ENCODE measurements at places on chromosomes 2 and 18.

GRCh38 chr2:193199322-193199721 is 1004.6 kb upstream of the TMEFF2 start:
- DNase-seq, result no peak

DNA sequence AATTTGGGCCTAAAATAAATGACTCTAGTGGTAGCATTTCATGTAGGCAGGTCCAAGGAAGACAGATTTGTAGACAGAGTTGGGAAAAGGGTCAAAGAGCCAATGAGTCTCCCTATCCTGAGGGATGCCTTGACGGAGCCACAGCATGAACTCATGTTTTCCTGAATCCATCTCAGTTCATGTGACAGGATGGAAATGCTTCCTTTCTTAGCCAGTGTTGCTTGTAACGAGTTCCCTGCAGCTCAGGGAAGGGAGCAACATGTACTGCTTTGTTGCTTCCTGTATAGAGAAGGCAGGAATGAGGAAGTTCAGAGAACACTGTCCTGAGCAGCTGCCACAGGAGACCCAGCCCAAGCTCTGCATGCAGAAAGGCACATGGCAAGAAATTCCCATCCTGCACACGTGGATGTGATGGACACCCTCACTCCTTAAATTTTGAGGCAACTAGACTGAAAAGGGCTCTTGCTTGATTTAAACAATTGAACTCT is 27.9 kb downstream of the TMEM17 start:
- no peak for DNase-seq

- no peak for DNase-seq
Measured at GRCh38 chr18:67151366-67151765, 365.2 kb downstream of the DSEL start.

DNA sequence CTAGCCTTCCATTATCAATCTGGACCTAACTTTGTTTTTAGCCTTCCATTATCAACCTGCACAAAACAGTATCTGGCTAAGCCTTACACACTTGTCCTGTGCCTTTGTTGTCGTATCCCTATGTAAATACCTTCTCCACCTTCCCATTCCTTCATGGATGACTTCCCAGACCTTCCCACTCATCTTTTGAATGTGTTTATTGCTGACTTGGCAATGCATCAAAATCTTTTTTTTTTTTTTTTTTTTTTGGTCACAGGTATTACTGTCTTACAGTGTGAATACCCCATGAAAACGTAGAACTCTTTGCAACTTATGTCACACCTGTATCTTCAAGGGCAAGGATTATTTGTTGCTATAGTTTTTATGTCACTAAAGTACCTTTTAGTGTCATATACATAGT is 25.7 kb downstream of the RPE start:
- DNase-seq, result no peak

GRCh38 chr2:149579972-149580882 is 7.3 kb downstream of the MMADHC start:
- no peak for DNase-seq

DNA sequence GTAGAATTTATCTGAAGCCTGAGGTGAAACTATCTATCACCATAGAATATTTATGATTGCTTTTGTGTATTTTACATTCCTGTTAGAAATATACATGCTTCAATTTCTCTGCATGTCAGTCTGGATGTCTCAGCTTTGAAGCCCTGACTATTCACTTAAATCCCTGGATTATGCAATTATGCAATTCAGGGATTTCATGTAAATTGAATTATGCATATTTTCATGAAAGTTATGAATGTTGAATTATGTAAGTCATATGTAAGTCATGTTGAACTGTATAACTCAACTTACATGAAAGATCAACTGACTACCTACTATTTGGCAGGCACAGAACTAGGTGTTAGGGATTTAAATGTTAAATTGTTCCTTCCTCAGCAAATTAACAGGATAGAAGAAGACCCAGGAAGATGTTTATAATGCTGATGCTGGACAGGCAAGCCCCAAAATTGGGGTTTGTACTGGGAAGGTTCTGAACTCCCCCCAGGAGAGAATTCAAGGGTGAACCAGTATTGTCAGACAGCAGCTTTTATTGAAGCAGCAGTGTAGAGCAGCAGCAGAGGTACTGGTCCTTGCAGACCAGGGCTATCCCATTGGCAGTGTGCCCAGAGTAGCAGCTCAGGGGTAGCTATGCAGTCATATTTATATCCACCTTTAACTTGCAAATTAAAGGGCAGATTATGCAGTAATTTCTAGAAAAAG is 236.5 kb downstream of the ZNF804A start:
- DNase-seq, result no peak

DNA sequence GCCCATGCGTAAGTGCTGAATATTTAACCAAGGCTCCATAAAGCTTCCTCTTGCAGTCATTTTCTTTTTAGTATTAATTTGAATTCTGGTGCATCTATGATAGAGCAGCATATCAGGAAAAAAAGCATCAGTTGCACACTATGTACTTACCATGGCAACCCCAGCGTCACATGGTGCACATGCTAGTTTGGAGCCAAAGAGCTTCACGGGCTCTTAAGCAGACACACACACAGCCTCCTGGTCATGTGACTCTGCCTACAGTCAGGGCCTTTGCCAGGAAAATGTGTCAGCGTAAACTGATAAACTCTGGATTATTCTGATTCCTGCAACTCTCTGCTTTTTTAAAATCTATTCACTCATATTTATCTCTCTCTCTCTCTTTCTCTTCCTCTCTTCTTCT is 30.2 kb downstream of the NYAP2 start:
- DNase-seq, result no peak

- no peak for DNase-seq
Measured at GRCh38 chr2:200461846-200462710, 47.8 kb downstream of the KCTD18 start.

GRCh38 chr2:28545590-28546200 is 49.8 kb downstream of the PLB1 start:
- no peak for DNase-seq

DNA sequence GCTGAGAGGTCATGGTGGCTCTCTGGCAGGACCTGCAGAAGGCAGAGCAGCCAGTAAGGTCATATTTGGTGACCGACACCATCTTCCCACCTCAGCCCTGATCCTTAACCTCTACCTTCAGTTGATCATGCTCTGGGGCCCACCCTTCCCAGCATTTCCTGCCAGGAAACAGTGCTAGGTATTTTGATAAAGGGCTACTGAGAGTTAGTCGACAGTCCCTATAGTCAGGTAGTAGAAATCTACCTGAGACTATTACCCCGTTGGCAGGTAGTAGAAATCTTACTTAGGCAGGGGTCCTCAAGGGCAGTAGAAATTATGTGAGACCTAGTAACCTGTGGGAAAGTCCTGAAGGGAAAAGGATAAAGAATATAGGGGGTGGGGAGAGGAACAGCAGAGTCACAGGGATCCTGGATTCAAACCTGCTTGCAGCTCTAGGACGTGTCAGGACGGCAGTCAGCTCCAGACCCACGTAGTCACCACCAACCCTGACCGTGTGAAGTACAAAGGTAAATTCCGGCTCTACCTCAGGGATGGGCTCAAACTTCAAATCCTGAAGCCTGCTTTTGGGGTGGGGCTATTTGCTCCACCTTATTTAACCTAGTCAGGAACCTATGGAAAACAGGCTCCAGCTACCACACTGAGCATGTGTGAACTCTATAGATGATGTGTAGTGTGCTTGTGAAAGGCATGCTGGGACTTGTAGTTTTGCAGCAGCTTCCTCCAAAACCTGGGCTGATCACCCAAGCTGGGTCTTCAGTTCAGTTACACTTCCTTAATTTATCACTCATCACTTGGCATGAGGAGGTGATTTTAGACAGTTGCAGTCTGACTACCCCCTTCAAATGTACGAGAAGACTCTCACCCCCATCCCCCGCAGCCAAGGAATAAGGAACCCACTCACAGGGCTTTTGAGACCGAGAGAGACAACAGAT is at the start of gene DQX1:
TSS of gene DQX1 (minus strand) at position 515 of the 932 bp plus-strand sequence. CDS start at position 13, 502 bp downstream.
- DNase-seq, result no peak

GRCh38 chr2:168964251-168964807 is 63.2 kb downstream of the G6PC2 start:
- DNase-seq, result no peak

- no peak for DNase-seq
Measured at GRCh38 chr2:103008586-103008985, 246.8 kb downstream of the TMEM182 start.

DNA sequence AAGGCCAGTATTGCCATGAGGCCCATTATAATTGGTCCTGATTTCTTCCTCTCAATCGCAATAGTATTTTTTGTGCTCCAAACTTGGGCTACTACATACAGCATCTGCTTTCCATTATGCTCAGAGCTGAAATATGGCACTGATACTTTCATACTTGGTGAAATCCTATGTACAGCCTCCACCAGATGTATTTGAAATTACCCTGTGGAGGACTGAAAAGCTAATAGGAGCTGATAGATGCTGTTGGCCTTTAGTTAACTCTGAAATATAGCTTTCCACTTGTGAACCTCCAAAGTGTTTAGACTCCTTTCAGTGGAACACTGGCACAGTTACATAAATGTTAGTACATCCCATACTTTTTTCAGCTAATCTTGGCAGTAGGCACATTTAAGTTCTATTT is 205.7 kb downstream of the NEDD4L start:
- no peak for DNase-seq

GRCh38 chr2:28557389-28558131 is 61.7 kb downstream of the PLB1 start:
- no peak for DNase-seq

DNA sequence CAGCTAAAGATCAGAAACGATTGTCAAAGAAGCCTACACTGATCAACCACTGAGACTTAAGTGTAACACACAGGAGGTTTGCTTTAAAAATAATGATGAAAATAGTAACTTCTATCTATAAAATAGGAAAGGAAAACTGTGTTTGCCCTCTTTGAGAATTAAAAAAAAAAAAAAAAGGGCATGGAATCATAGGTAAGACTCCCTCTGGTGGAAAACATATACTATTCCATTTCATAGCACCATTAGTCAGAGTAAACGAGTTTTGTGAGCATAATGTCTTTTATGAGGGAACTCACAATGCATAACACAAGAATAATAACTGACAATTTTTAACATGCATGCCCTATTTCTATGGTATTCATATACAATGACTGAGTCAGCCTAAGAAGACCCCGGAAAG is 36.3 kb downstream of the SLC35F5 start:
- no peak for DNase-seq

GRCh38 chr2:127100251-127101047 is 6.5 kb downstream of the BIN1 start:
- DNase-seq, result no peak

GRCh38 chr18:66377291-66377690 is 226.6 kb downstream of the CDH19 start:
- no peak for DNase-seq

- no peak for DNase-seq
Measured at GRCh38 chr2:203743441-203743981, 37.1 kb downstream of the CD28 start.

DNA sequence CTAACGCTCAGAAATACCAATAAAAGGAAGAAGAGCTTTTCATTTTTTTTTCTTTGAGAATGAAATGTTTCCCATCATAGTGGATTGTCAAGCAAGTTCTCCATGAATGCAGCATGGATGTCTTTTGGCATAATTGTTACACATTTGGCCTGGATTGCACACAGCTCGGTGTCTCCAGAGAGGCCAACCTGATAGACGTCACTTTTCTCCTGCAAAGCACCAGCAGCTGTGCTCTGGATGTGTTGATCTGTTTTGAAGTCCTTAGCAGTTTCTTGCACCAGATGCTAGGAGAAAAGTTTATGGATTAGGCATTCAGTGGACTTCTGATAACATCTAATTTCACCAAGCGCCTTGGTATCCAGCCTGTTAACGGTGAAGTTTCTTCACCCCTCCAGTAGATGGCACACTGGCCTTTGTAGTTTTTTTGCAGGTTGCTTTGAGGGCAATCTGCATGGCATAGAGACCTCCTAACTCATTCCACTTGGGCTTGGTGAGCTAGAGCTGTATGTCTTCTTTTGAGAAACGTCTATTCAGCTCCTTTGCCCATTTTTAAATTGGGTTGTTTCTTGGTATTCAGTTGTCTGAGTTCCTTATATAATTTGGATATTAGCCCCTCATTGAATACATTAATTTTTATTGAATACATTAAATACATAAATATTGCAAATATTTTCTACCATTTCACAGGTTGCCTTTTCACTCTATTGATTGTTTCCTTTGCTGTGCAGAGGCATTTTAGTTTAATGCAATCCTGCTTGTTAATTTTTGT is 59.7 kb downstream of the PTH2R start:
- no peak for DNase-seq

DNA sequence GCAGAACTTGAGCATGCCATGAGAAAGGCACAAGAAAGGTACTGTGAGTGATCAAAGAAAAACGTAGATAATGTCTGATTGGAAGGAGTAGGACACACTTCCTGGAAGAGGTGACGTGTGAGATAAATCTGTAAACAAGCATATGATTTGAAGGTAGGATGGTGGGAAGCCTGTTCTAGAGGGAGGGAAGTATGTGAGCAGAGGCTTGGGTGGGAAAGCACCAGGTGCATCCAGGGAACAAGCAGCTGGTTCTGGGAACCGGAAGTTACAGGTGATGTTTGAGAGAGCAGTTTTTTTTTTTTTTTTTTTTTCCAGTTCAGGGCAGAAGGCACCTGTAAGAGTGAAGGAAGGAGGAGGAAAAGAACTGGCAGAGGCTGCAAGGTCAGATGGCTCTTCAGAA is 116.6 kb upstream of the EFEMP1 start:
- DNase-seq, result no peak

DNA sequence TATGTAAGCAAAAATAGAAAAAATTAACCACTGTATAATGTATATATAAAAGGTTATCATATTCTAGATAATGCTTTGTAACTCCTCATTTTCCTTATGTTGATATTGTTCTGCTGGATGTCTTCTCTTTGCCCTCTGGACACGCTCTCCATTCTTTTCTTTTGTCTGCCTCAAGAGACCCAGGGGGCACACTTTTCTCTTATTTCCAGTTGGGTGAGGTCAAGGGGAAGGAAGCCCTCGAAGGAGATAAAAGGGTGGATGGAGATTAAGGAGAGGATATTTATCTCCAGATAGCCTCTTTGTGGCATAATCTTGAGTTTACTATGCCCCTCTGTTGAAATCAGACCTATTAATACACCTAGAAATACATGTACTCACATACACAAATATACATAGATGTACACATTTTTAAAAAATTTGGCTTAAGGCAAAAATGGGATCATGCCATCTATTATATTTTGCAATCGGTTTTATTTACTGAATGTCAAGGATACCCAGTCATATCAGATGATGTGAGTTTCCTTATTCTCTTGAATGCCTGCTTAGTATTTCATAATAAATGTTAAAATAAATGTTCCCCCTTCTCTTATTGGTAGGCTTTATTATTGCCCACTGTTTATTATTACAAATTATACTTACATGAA is 65.3 kb downstream of the LCLAT1 start:
- no peak for DNase-seq

- no peak for DNase-seq
Measured at GRCh38 chr2:229153267-229153666, 117.8 kb downstream of the PID1 start.

- DNase-seq, result no peak
Measured at GRCh38 chr2:126950504-126950903, 51.8 kb downstream of the TEX51 start.

DNA sequence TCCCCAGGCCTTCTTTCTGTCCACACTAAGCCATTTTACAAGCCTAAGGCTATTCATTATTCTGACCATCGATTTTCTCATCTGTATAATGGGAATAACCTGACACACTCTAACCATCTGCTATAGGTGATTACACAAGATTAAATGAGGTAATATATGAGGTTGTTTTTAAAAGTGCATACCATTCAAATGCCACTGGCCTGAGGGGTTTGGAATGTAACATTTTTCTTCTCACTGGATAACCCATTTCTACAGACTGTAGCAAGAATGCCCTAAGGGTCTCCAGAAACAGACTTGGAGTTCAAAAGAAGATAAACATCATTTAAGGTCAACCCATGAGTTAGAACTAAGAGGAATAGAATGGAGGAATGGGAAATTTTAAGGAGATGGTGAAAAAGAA is 111.7 kb upstream of the SETBP1 start:
- no peak for DNase-seq
